Frontal cortex (tissue), 4 donors: ENCODE measurements at places on chromosomes 5 and 9.

DNA sequence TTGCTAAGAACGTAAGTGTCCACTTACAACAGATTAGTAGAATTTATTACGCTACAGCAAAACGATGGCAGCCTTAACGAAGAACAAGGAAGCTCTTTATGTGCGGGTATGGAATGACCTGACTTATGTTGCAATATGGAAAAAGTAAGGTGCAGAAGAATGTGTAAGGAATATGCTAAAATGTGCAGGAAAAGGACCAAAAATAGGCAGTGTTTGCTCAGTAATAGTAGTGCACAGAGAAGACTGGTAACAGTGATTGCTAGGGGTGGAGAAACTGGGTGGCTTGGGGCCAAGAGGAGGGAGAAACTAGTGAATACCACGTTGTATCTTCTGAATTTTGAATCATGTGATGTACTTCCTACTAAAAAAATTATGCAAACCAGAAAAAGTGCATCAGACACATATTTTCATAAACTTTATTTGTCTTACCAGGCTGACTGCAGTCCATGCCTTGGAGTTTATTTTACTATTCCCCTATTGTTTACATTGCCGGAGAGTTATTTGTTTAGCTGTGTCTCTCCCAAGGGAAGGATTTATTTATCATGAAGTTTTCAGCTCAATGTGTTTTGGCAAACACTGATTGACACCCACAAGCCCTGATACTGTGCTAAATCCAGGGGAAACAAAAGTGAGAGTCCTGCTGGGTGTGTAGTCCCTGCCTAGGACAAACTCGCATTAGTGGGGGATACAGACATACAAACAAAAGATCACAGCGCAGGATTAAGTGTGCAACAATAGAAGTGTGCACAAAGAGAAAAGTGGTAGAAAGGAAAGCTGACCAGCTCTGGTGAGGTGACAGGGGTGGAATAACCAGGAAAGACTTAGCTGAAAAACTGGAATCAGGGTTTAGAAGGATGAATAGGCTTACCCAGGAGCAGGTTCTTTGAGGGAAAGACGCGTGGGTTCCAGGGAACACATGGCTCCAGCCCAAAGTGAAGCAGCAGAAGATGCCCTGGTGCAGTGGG is 34.0 kb upstream of the ZNF484 start:
- no peak for DNase-seq

DNA sequence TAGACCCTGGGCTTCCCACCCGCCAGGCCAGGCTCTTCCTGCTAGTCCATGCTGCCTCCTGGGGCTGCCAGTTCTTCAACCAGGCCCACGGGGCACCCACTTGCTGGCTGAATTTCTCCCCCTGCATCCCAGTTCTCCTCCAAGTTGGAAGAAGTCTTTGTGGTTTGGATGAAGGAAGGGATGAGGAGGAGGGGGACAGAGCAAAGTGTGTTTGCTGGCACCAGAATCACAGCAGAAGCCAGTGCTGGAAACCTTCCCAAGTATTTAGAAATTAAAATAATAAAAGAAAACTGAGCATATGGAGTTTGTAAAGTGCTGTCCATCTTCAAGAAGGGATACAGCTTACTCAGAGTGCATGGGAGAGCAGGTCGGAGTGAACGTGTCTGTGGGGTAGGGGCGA is 19.4 kb upstream of the UNC5A start:
- no peak for DNase-seq

- no peak for DNase-seq
Measured at GRCh38 chr9:89437772-89438171, 60.1 kb downstream of the SEMA4D start.

DNA sequence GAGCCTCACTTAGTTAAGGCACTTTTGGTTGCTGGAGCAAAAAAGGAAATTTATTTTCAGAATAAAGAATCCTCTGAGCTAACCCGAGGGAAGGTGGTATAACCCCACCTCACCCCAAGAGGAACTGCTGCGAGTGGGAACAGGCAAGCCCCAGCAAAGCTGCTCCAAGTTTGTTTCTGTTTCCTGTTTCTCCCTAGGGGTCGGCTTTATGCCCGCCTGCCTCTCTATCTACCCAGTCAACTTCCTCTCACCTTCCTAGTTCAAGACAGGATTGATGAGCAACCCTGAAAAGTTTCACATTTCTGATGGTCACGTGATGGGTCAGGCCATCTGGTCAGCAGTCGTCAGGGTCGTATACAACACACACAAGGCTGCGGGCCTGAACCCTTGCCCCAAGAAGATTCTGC is 31.1 kb downstream of the TRIO start:
- DNase-seq = no peak

- no peak for DNase-seq
Measured at GRCh38 chr9:125987420-125987819, 240.2 kb downstream of the PBX3 start.

DNA sequence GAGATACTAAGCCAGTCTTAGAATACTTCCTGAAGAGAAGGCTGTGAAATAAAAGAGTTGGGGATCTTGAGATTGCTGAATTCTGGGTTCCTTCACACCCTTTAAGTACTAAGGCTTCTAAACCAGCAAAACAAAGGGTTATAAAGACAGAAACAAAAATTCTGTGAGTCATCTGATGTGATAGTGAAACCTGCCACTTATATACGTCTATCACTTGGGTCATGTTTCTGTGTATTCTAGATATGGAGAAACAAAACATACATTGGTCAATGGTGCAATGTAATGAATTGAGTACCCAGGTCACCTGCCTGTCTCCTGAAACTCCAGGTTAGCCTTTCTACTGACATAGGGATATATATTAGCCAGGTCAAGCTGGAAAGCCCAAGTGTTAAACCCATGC is 319.3 kb upstream of the GRAMD2B start:
- DNase-seq = no peak
